ENCODE measurements at places on chromosomes 11 and 22.

DNA sequence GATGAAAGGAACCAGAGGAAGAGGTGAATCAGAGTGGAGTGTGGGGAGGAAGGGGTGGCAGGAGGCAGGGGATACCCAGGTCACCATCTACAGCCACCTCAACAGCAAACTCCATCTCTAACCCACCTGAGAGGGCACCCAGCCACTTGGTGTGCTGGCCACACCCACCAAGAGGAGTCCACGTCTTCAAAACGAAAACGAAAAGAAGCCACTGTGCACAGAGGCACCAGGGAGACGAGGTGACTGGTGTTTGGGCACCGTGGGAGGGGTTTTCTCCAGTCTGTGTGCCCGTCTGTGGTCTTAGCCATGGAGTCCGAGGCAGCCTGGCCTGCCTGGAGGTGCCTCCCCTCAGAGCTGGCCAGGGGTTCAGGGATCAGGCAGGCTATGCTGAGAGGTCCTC is 20.2 kb downstream of the PDGFB start:
- no peak for DNase-seq

DNA sequence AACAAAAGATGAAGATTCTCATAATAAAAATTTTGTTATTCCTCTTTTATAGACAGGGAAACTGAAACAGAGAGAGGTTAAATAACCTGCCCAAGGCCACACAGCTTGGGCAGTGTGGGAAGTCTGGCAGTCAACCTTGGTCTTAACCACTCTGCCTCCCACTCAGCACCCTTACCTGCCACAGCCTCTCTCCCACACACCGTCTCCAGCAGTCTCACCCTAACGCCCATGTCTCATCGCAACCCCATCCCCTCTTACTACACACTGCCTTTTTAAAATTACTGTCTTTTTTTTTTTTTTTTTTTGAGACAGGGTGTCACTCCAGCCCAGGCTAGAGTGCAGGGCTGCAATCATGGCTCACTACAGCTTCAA is 25.0 kb downstream of the ARRB1 start:
- DNase-seq, result no peak

GRCh38 chr11:14687456-14687855 is 43.9 kb downstream of the PDE3B start:
- DNase-seq, result no peak

DNA sequence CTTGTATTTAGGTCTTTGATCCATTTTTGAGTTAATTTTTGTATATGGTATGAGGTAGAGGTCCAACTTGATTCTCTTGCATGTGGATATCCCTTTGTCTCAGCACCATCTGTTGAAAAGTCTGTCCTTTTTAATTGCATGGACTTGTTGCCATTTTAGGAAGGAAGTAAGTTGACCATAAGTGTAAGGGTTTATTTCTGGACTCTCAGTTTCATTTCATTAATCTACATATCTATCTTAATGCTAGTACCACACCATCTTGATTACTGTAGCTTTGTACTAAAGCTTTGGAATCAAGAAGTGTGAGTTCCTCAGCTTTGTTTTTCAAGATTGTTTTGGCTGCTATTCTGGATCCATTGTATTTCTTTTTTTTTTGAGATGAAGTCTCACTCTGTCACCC is 31.4 kb downstream of the CBL start:
- no peak for DNase-seq

DNA sequence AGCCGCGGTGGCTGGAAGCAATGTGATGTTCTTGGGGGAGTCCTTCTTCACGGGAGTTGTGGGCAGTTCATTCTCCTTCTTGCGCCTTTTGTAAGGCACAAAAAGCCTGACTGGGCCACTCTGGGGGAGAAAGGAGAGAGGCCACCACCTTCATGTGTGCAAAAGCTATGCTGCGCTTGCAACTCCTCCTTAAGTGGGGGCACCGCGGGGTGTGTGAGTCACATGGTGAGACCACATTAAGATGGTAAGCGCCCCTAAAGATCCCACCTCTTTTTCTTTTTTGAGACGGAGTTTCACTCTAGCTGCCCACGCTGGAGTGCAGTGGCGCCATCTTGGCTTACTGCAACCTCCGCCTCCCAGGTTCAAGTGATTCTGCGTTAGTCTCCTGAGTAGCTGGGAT is 14.1 kb downstream of the DEAF1 start:
- DNase-seq, result no peak

GRCh38 chr11:113504586-113504985 is 29.4 kb upstream of the DRD2 start:
- no peak for DNase-seq

- DNase-seq, result no peak
These were observed 1.0 kb upstream of the RELA start for GRCh38 chr11:65663639-65664200.

- no peak for DNase-seq
These were observed 18.5 kb downstream of the SLC22A12 start for GRCh38 chr11:64609436-64610047.

- DNase-seq, result no peak
These were observed 19.3 kb upstream of the CD5 start for GRCh38 chr11:61082931-61083531.

- no peak for DNase-seq
These were observed 4.1 kb upstream of the C11orf24 start for GRCh38 chr11:68275721-68276507.

- no peak for DNase-seq
These were observed 32.6 kb upstream of the PICALM start for GRCh38 chr11:86101493-86101892.

- DNase-seq, result no peak
These were observed 6.0 kb upstream of the RPL3 start for GRCh38 chr22:39325392-39325932.

- no peak for DNase-seq
These were observed 368 bp upstream of the CHORDC1 start for GRCh38 chr11:90223248-90223585.

- no peak for DNase-seq
These were observed 48.7 kb downstream of the SYTL2 start for GRCh38 chr11:85762226-85762625.

DNA sequence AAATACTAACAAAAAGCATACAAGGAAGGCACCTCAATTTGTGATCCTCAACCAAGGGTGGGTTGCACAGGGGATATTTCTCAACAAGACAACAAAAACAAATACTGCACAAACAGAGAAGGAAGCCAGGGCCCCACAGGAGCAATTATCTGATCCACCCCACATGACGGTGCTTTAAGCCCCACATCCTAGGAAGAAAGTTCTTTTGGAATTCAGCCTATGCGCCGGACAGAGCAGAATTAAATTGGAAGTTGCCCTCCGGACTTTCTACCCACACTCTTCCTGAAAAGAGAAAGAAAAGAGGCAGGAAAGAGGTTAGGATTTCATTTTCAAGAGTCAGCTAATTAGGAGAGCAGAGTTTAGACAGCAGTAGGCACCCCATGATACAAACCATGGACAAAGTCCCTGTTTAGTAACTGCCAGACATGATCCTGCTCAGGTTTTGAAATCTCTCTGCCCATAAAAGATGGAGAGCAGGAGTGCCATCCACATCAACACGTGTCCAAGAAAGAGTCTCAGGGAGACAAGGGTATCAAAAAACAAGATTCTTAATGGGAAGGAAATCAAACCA is 40.6 kb downstream of the OSBP start:
- no peak for DNase-seq

GRCh38 chr11:120839846-120840402 is 184.0 kb upstream of the TBCEL start:
- DNase-seq, result no peak

- no peak for DNase-seq
These were observed 3.5 kb downstream of the SYVN1 start for GRCh38 chr11:65130631-65131416.

Measured in kidney epithelial cell (primary cell).